ENCODE measurements at places on chromosomes 6 and 20. TPM values are rescaled to one million over a fixed set of nuclear protein-coding genes. Genes with fewer than 3 reads are reported as not detected.

LIME1 gene
- 10.9 TPM for total RNA-seq

ZSWIM3 gene
- 2.8 TPM for total RNA-seq

KIF6 gene
- total RNA-seq = 0.19 TPM

BMP2 gene
- total RNA-seq = 3.5 TPM

ADGRF1 gene
- 7.4 TPM for total RNA-seq

All from esophagus squamous epithelium (tissue), 5 donors.